Ascending aorta (tissue), 2 donors: ENCODE measurements at places on chromosomes 2 and 18.

GRCh38 chr2:176638167-176639015, 369.1 kb downstream of the MTX2 start:
- peak overlapping the region; percentile 56 for H3K27ac ChIP-seq
- no peaks in the 10 kb centered on the region for H3K36me3 ChIP-seq
- peaks cover 3% of the 10 kb centered on the region for H3K4me1 ChIP-seq

DNA sequence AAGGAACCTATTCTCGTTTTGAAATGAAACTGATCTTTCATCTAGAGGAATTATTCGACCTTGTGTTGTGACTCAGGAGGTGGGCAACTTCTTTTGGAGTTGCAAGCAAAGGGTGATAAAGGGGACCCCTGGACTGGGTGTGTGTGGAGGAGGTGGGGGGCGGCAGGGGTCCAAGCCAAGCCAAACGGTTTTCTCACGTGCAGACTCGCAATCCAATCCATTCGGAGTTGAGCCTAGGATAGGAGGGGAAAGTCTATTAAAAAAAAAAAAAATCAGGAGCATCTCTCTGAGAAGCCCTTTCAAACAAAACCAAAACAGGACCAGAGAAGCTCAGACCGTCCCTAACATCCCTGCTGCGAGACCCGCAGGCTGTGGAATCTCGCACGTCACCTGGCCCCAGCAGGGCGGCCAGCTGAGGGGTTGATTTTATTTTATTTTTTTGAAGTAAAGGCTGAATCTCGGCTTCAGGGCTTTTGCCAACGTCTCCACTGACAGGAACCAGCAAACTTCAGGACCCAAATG, 3.7 kb upstream of the ZEB2 start:
- H3K4me1 ChIP-seq, result peaks cover 16% of the 10 kb centered on the region
- peak overlapping the region; percentile 100 for H3K27ac ChIP-seq
- no peak for DNase-seq
- peak overlapping the region; percentile 85 for H3K4me3 ChIP-seq

- no peaks in the 10 kb centered on the region for H3K36me3 ChIP-seq
- H3K4me3 ChIP-seq, result no peak overlapping the region
- H3K27ac ChIP-seq, result no peak overlapping the region
- no peak for DNase-seq
- no peaks in the 10 kb centered on the region for H3K4me1 ChIP-seq
These were observed 53.5 kb upstream of the NDUFV2 start for GRCh38 chr18:9048808-9049494.

GRCh38 chr2:241378816-241379215, 22.7 kb downstream of the FARP2 start:
- H3K4me3 ChIP-seq, result no peak overlapping the region
- no peaks in the 10 kb centered on the region for H3K27me3 ChIP-seq
- peak overlapping the region; percentile 84 for H3K27ac ChIP-seq

DNA sequence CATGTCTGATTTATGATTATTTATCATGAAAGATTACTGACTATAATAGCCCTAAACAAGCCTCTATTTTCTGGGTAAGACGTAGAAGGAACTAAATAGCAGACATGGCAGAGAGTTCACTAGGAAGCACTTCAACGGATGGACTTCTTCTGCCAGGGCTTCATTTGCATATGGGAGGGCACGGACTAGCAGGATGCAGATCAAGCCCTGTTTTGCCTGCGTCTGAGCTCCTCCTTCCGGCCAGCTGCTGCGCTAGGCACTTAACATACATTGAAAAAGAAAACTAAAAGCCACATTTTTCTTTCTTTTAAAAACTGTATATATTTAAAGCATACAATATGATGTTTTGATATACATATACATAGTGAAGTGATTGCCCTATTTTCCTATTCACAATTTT, 340.0 kb upstream of the MEX3C start:
- DNase-seq, result no peak
- H3K4me1 ChIP-seq, result no peaks in the 10 kb centered on the region
- no peak overlapping the region for H3K4me3 ChIP-seq
- H3K36me3 ChIP-seq, result no peaks in the 10 kb centered on the region

DNA sequence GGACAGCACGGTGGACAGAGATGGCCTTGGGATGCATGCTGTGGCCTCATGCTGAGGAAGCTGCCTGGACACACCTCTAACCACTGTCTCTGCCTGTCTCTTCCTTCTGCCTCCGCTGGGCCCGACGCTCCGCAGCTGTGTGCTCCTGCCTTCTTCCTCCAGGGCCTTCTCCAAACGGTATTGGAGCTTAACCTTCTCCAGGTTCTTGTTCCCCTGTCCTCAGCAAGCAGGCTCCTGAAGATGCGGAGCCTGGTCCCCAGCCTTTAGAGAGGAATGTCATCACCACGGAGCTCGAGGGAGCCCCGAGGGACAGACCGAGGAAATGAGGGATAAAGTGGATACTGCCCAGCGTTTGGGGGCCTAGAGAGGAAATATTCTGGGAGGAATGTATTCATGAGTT, 155.1 kb downstream of the DYSF start:
- no peaks in the 10 kb centered on the region for H3K4me1 ChIP-seq
- no peaks in the 10 kb centered on the region for H3K27me3 ChIP-seq
- DNase-seq, result no peak
- H3K36me3 ChIP-seq, result no peaks in the 10 kb centered on the region

DNA sequence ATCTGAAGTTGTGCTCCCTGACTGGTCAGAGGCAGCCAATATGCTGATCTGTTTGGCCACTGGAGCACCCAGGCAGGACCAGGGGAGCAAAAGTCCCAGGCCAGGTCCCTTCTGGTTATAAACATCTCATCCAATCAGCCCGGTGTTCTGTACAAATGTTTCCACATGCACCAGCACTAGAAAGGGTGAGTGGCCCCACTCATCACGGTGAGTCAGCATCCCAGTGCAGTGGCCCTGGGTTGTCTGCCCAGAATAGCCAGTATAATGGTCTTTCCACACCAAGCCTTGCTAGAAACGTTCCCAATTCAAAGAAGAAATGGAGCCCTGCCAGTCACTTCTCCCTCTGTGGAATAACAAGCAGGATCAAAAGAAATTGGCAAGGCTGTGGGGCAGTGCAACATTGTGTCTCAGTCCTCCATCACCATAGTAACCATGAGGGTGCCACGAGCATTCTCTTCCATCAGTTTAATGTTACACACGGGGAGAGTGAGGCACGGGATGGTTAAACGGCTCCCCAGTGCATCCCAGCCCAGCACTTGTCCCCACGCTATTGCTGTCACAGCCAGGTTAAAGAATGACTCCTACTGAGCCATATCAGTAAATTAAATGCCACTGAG, 174.9 kb downstream of the SEPTIN10 start:
- DNase-seq, result peak; percentile 93
- H3K36me3 ChIP-seq, result peaks cover under 1% of the 10 kb centered on the region
- no peak overlapping the region for H3K4me3 ChIP-seq
- H3K4me1 ChIP-seq, result peaks cover 49% of the 10 kb centered on the region
- peak overlapping the region; percentile 89 for H3K27ac ChIP-seq
- H3K27me3 ChIP-seq, result no peaks in the 10 kb centered on the region

- H3K27ac ChIP-seq, result no peak overlapping the region
- no peaks in the 10 kb centered on the region for H3K27me3 ChIP-seq
- DNase-seq, result no peak
- H3K4me1 ChIP-seq, result no peaks in the 10 kb centered on the region
- H3K36me3 ChIP-seq, result no peaks in the 10 kb centered on the region
These were observed 11.6 kb downstream of the CD28 start for GRCh38 chr2:203718087-203718486.

DNA sequence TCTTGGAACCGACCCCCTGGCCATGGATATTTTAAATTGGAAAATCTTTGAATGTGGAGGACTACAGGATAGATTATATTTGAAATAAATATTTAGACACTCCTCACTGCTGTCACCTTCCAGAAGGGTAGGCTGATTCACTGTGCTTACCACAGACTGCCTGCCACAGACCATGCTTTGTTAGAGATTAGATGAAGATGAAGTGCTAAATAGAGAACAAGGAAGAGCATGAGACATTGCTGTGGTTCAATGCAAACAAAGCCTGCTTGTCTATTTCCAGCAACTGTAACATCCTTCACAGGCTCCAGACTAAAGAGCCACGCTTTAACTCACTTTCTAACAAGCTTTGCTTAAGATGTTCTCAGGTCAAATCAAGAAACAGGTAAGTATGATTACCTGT, 81.0 kb upstream of the TMEM17 start:
- no peaks in the 10 kb centered on the region for H3K4me1 ChIP-seq
- H3K27ac ChIP-seq, result no peak overlapping the region
- H3K4me3 ChIP-seq, result no peak overlapping the region
- no peaks in the 10 kb centered on the region for H3K36me3 ChIP-seq
- no peaks in the 10 kb centered on the region for H3K27me3 ChIP-seq

DNA sequence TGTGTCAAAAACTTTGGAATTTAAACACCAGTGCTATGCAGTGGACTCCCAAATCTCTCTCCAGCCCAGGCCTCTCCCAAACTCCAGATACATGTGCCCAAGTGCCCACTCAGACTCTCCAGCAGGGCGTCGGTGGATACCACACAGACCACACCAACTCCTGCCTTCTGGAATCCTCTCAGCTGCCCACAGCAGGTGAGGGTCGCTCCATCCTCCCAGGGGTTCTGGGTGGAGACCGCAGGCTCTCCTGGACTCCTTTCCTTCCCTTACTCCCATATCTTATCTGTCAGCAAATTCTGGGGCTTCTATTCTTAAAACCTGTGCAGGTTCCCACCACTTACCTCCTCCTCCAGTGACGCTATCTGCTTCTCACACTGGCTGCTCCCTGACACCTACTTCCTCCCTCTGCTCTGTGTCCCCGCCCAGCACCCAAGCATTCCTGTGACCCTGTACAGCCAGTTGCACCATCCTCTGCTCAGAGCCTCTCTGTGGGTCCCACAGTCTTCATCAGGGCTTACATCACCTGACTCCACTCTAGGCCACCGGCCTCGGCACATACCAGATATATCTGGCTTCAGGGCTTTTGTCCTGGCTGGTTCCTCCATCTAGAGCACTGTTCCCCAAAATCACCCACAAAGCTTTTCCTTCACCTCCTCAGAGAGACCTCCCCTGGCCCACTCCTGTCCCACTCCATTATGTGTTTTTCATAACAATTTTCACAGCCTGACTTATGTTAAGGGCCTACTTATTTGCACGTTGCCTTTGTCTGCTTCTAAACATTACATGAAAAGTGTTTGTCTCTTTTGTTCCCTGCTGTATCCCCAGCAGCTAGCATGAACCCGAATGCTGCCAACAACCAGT, 2.6 kb upstream of the IMP4 start:
- no peak overlapping the region for H3K4me3 ChIP-seq
- H3K4me1 ChIP-seq, result peaks cover 16% of the 10 kb centered on the region
- no peak for DNase-seq

DNA sequence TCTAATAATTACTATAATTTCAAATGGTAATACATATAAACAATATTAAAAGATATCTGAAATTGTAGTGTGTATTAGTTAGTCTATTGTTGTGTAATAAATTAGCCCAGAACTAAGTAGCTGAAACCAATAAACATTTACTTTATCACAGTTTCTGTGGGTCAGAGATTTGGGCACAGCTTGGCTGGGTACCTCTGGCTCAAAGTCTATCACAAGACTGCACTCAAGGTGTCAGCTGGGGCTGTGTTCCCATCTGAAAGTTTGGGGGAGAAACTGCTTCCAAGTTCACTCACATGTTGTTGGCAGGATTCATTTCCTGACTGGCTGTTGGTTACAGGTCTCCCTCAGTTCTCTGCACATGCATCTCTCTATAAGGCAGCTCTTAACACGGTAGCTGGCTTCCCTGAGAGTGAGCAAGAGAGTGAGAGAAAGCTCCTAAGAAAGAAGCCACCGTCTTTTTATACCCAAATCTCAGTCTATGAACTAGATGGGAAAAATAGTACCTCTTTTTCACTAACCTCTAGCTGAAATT, 25.6 kb upstream of the WIPF1 start:
- H3K4me1 ChIP-seq, result no peaks in the 10 kb centered on the region
- no peak overlapping the region for H3K4me3 ChIP-seq
- H3K27me3 ChIP-seq, result no peaks in the 10 kb centered on the region
- no peaks in the 10 kb centered on the region for H3K36me3 ChIP-seq

DNA sequence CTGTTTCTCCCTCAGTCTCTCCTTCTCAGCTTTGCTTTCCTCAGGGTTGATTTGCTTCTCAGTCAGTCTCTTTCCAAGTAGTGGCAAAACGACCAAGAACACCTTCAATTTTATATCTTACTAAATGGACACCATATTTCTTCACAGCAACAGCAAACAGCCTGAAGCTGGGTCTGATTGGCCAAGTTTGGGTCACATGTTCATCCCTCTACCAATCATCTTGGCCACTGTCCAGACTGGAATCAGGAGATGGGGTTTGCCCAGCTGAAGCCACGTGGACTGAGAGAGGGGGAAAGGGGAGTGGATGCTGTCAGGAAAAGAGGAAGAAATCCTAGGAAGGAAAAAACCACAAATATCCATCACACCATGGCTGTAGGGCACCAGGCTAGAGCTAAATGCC, 42.0 kb upstream of the ACMSD start:
- no peaks in the 10 kb centered on the region for H3K27me3 ChIP-seq
- H3K27ac ChIP-seq, result no peak overlapping the region
- DNase-seq, result no peak
- no peaks in the 10 kb centered on the region for H3K4me1 ChIP-seq
- no peaks in the 10 kb centered on the region for H3K36me3 ChIP-seq

- peaks cover 3% of the 10 kb centered on the region for H3K4me1 ChIP-seq
- no peak overlapping the region for H3K4me3 ChIP-seq
- H3K36me3 ChIP-seq, result no peaks in the 10 kb centered on the region
- no peak overlapping the region for H3K27ac ChIP-seq
- H3K27me3 ChIP-seq, result no peaks in the 10 kb centered on the region
- no peak for DNase-seq
These were observed 57.7 kb upstream of the MAP4K3 start for GRCh38 chr2:39494784-39495251.

DNA sequence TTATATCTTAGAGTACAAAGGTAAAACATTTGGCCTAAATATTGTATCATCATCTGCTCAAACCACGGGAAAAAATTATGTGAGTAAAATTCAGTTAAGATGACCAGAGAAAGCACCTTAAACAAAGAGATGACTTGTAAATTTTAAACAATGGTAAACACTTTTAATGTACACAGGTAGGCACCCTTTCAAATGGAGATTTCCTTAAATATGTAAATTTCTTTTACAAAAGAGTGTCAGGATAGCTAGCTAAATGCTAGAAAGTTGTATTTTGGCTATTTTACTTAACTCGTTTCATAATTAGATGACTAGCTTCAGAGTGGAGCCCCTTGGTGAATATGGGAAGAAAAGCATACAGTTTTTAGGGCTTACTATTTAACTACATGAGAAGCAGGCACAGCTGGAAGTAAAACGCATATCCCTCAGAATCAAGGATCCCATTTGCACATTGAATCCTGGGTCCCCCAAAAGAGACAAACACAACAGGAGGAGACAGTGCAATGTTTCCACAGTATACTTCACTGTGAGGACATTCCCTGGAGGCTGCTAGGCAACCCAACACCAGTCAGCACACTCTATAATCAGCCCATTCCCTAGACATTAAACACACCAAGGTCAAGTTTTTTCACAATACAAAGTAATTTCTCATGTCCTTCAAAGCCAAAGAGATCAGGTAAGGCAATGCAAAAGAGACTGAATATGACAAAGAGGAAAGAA, 1154.4 kb downstream of the DPP10 start:
- no peak for DNase-seq
- no peaks in the 10 kb centered on the region for H3K36me3 ChIP-seq
- H3K4me1 ChIP-seq, result no peaks in the 10 kb centered on the region
- no peak overlapping the region for H3K27ac ChIP-seq
